ENCODE measurements at places on chromosomes 6 and 20.

DNA sequence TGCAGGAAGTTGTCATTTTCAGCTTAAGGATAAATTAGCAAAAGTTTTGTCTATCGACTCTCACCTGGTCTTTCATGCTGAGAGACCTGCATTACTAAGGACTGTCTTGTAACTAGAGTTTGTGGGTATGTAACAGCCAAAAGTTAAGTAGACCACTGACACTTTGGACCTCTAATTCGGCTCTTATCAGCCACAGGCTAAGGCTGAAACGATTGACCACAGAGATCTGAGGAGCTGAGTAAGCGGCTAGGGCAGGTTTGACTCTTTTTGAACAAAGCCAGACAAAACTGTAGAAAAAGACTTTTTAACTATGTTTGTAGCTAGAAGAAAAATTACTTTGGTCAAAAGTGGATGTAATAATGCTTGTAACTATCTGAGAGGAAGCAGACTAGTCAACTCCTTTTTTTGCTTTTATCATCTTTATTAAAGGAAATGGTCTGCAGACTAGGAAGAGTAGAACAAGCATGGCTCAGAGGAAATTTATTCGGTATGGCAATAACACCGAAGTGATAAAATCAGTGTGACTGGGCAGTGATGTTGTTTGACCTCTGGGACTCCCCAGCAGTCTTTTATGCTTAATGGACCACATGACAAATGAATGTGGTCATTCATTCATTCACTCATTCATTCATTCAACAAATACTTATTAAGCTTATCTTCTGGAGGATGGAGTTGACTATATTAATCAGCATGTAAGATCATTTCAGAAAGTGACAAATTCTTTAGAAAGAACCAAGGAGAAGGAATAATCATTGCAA, 725.0 kb upstream of the HS3ST5 start:
- DNase-seq = no peak

GRCh38 chr20:59817846-59818615, 115.4 kb downstream of the SYCP2 start:
- no peak for DNase-seq

GRCh38 chr6:136920216-136920615, 1.9 kb upstream of the SLC35D3 start:
- DNase-seq = no peak

DNA sequence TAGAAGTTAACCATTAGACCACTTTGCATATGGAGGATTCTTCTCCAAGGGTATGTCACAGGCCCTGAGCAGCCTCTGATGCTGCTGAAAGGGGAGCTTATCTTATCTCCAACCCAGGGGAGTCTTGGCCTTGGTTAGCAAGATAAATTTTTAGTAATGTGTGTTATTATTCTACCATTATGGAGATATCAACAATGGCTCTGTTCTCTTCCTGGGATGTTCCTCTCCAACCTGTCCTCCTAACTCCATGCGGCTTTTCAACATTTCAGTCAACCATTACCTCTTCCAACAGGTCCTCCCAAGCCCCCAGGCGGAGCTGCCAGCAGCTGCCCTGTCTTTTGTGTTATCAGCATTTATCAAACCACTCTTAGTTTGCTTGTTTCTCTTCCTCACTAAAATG, 48.4 kb upstream of the FOXC1 start:
- DNase-seq = no peak

DNA sequence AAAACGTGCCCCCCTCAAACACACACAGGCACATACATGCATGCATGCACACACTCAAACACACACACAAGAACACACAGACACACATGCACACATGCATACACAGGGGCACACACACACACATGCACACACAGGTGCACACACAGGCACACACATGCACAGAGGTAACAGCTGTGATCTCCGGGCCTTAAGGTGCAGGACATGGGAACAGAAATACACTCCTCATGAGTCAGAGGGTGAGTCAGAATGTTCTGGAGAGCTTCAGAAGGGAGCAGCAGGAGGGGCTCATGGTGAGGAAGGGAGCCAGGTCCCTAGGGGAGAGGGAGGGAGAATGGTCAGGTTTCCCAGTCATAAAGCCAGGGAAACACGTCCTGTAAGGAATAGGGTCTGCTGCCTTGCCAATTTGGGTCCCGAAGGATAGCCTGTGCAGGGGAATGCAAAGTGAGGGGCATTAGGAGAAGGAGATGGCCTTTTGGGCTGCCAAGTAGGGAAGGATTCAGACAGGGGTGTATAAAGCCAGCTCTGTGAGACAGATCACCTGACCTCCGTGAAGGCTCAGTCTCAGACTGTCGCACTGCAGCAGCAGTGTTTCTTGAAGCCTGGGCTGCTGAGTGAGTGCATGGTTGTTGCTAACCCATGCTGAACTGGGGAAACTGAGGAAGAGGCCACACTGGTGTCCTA, 123.9 kb downstream of the MAFB start:
- DNase-seq = no peak

GRCh38 chr6:1055015-1055921, 256.6 kb upstream of the FOXQ1 start:
- DNase-seq = no peak

DNA sequence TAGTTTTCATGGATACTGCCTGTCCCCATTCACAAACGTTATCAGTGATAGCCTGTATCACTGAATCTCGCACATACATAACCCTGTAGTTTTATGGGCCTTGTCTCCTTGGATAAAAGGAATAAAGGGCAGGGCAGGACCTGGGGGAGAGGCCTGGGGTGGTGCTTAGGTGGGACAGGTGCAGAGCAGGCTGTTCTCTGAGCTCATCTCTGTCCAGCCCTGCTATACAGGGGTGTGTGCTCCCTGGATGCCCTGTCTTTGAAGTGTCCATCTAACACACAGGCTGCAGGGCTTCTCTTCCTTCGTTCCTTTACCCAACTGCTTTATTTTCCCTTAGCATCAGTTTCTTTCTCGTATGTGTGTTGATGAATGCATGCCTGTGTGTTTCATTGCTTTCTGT, 26.4 kb downstream of the BRPF3 start:
- no peak for DNase-seq

GRCh38 chr6:3759646-3760232, 8.2 kb upstream of the PXDC1 start:
- DNase-seq = no peak

DNA sequence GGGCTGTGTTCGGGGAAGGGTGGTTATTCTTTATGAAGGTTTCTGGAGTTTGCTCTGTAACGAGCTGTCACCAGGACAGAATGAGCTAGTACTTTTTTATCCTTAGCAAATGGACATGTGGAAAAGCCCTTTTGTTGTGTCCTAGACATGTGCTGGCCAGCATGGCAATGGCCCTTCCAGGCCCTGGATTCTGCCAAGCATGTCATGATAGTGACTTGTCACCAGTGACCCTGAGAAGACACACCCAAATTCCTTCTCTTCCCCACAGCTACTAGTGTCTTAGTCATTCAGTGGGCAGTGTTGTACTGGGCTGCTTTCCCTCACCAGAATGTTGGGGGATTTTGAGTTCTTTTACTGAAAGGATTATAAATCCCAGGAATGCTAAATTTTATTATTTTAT, 74.0 kb upstream of the XRN2 start:
- DNase-seq = no peak

DNA sequence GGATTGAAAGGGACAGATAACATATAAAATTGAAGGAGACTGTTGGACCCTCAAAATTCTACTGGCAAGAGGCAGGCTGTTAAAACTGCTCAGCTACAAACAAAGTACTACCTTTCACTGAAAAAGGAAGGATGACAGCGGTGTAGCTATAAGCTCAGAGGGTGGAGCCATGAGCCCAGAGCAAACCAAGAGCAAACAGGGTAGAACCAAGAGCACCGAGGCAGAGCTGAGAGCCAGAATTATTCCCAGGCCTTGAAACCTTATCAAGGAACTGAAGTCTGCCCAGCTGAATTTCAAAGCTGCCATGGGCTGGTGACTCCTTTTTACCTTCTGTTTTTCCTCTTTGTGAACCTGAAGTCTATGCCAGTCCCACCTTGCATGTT, 74.7 kb upstream of the SLC4A11 start:
- no peak for DNase-seq

DNA sequence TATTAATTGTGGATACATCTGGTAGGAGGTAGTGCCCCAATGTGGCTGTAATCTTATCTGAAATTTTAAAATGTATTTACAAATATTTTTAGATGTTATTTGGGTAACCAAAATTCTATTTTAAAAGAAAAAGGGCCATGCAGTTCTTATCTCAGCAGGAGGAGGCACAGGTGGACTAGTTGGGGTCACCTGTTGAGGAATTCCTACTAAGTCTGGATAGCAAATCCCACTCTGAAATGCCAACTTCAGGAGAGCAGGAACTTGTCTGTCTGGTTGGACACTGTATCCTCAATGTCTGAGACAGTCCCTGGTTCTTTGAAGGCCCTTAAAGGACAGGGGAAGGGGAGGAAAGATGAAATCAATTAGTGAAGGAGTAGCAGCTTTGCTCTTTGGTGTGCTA, 82.6 kb downstream of the EYA2 start:
- DNase-seq = no peak

DNA sequence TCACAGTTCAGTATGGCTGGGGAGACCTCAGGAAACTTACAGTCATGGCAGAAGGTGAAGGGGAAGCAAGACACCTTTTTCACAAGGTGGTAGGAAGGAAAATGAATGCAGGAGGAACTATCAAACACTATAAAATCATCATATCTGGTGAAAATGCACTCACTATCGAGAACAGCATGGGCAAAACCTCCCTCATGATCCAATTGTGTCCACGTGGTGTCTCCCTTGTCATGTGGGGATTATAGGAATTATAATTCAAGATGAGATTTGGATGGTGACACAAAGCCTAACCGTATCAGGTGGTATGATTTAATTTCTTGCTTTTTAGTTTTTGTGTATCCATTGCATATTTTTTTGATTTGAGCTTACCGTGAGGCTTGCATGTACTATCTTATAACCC, 133.2 kb upstream of the SYNCRIP start:
- no peak for DNase-seq

GRCh38 chr6:98900706-98901105, 47.0 kb downstream of the FBXL4 start:
- DNase-seq = no peak

DNA sequence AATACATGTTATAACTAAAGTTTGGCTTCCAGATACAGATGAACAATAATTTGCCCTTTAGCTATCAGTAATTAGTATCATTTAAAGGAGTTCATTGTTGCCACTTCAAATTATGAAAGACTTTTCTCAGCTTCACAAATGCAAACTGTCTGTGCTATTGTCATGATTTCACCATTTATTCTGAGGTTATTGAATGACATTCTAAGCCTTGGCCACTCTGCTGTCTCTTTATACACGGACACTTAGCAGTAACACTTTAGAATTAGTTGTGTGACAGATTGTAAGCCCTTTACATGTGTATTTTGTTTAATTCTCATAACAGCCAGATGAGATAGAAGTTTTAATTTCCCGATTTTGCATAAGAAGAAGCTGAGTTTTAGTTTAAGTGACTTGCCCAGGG, 176.6 kb downstream of the SLC35F1 start:
- no peak for DNase-seq

DNA sequence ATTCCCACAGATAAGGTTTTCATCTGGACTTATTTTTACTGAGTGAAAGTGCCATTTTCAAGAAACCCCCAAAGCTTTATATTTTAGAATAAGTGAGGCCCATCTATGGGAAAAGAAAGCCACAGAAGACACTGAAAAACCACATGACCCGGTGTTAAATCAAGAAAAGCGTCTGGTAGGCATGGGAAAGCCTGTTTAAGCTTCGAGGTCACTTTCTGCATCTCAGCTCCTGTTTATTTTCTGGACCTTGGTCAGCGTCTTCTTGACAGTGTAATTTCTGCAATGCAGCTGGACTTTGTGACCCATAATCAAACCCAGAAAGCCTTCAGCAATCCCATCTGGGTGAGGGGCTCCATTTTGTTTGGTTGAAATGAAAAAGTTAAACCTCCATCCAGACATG, 59.6 kb upstream of the NEDD9 start:
- DNase-seq = no peak

GRCh38 chr6:135600931-135601330, 103.4 kb upstream of the AHI1 start:
- DNase-seq = no peak

- no peak for DNase-seq
Measured at GRCh38 chr20:53187392-53188068, 215.4 kb downstream of the TSHZ2 start.

GRCh38 chr20:2365666-2366065, 15.0 kb upstream of the TGM6 start:
- DNase-seq = no peak
